Tibial artery (tissue), 4 donors: ENCODE measurements at places on chromosomes 6 and 20.
A peak's percentile ranks its signal among the peaks of the same experiment; 100 is the strongest.

DNA sequence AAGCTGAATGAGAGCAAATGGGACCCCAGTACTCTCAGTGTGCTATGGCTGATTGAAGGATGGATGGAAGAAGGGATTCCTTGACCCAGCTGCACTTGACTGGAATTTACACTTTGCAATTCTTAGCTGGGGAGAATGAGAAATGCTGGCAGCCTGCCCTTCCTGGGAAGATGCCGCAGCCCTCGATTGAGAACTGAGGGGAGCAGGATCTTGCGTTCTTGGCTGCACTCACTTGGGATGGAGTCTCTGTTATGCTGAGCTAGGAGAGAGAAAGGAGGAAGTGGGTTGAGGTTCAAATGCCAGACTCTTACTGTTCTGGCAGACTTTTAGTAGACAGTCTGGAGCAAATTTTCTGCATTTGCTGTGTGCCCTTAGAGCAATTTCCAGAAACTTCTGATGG lies 221.2 kb downstream of the FNDC1 start:
- no peak for DNase-seq
- H3K4me3 ChIP-seq, result no peak overlapping the region
- no peaks in the 10 kb centered on the region for H3K36me3 ChIP-seq
- no peaks in the 10 kb centered on the region for H3K27me3 ChIP-seq

- H3K27ac ChIP-seq, result peak overlapping the region; percentile 98
- peak; percentile 50 for DNase-seq
- H3K4me3 ChIP-seq, result peak overlapping the region; percentile 95
- no peaks in the 10 kb centered on the region for H3K36me3 ChIP-seq
- H3K4me1 ChIP-seq, result peaks cover 31% of the 10 kb centered on the region
Observed at GRCh38 chr6:151240791-151241642, 1.2 kb downstream of the AKAP12 start.

GRCh38 chr6:2375443-2375842 lies 130.0 kb upstream of the GMDS start:
- DNase-seq, result no peak
- no peaks in the 10 kb centered on the region for H3K36me3 ChIP-seq
- H3K27me3 ChIP-seq, result no peaks in the 10 kb centered on the region
- H3K4me1 ChIP-seq, result peaks cover 5% of the 10 kb centered on the region
- no peak overlapping the region for H3K4me3 ChIP-seq
- H3K27ac ChIP-seq, result no peak overlapping the region

DNA sequence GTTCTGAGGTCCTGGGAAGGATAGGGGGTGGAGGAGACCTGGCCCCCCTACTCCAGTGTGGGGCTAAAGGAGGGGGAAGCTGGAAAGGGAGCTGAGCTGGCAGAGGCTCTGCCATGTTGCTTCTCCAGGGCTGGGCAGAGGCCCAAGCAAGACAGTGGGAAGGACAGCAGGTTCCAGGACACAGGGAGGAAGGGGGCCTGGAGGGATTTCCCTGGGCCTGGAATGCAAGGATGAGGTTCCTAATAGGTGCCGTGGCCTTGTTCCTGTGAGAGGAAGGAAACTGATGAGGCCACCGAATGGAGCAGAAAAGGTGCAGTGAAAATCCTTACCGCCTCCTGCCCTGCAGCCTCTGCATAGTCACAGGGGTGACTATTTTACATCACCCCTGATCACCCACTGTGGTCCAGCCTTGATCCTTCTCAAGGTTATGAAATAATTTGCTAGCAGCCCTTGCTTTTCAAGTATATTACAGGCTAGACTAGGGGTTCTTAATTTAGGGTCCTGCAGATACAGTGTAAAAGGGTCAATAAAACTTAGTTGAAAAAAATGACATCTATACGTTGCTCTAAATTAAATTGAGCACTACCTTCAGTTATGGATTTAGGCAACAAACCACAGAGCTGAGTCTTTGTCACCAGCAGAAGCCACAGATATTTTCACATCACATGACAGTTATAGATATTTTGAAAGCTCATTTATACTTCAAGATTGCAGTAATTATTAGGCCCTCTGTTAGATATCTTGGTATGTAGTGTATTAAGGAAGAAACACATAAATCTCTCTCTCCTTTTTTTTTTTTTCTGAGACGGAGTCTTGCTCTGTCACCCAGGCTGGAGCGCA lies 45.7 kb upstream of the RNF24 start:
- DNase-seq, result no peak
- H3K27ac ChIP-seq, result no peak overlapping the region
- H3K4me1 ChIP-seq, result peaks cover 23% of the 10 kb centered on the region

- no peak overlapping the region for H3K4me3 ChIP-seq
- H3K27ac ChIP-seq, result peak overlapping the region; percentile 78
- DNase-seq, result no peak
Observed at GRCh38 chr6:151023342-151023741, 157.8 kb downstream of the MTHFD1L start.
